ENCODE measurements at places on chromosomes 7 and 10.

DNA sequence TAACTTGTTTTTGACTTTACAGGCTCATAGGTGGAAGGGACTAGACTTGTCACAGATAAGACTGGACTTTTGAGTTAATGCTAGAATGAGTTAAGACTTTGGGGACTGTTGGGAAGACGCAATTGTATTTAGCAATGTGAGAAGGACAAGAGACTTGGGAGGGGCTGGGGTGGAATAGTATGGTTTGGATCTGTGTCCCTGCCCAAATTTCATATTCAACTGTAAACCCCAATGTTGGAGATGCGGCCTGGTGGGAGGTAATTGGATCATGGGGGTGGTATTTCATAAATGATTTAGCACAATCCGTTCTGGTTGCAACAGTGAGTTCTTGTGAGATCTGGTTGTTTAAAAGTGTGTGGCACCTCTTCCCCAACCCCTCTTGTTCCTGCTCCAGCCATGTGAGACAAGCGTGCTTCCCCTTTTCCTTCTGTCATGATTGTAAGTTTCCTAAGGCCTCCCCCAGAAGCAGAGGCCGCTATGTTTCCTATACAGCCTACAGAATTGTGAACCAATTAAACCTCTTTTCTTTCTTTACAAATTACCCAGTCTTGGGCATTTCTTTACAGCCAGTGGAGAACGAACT, 22.6 kb downstream of the RNF216 start:
- no peak for DNase-seq

GRCh38 chr10:2188371-2188770, 451.0 kb upstream of the ADARB2 start:
- DNase-seq: no peak

DNA sequence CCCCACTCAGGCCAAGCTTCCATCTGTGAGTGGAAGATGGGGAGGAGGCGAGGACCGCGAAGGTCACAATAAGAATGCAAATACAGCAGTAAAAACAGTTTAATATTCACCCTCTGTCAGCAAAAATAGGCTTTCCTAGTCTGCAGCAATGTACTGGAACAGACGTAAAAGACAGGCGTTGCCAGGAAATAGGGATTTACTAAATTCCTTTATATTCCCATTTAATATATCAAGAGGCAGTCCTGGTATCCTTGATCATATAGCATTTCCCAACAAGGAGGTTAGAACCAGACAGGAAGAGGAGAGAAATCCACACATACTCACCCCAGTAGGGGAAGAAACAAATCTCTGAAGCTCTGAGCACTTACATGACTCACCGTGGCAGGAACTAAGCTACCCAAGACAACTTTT, 1054.9 kb upstream of the C7orf33 start:
- no peak for DNase-seq

DNA sequence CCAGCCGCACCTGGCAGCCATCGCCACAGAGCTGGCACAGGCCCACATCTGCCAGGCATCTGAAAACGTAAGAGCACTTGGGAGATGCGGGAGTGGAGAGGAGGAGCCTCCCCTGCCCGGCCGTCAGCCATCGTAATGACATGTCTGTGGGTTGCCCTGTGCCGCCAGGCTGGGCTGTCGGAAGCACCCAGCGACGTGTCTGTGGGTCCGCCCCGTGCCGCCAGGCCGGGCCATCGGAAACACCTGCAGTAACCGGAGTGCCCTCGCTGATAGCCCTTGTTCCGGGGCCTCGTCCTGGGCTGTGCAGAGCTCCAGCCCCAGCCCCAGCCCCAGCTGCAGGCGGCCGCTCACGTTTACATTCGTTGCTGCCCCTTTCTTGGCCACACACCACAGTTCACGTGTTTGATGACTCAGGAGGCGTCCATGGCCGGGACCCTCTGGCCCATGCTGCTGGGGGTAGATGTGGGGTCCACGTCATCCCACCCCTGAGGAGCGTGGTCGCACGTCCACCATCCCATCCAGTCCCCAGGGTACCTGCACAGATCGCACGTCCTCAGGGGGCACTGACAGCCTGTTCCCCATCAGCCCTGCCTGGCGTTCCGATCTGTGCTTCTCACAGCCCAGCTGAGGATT, 30.0 kb upstream of the PRKAR1B start:
- no peak for DNase-seq

DNA sequence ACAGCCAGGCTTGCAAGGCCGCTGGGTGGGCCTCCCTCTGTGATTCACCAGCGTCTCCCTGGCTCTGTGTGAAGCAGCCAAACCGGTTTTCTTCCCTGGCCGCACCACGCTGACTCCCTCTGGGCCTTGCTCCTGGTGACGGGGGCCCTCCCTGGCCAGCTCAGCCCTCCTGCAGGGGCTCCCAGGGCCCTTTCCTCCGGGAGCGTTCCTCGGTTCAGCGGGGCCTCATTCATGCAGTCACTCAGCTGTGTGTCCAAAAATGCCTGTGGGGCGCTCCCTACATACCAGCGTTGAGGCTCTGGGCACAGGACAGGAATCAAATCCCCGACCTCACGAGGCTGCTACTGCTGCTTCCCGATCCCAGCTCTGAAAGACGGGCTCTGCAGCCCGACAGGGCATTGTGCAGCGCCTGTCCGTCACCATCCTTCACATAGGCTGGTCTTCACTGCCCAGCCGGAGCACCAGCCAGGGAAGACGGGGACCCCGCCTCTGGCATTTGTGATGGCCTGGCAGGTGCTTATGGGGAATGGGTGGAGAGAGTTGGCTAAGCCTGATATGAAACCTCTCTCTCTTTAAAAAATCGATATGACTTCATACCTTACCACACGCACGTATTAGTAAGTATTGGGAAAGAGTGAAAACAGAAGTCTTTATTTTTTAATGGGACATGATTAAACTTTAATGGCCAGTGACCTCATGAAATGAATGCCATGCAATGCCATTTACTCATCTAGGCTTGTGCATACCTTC, 110.0 kb upstream of the SHH start:
- DNase-seq: no peak

GRCh38 chr7:154505362-154505761, 453.2 kb downstream of the DPP6 start:
- DNase-seq: no peak

DNA sequence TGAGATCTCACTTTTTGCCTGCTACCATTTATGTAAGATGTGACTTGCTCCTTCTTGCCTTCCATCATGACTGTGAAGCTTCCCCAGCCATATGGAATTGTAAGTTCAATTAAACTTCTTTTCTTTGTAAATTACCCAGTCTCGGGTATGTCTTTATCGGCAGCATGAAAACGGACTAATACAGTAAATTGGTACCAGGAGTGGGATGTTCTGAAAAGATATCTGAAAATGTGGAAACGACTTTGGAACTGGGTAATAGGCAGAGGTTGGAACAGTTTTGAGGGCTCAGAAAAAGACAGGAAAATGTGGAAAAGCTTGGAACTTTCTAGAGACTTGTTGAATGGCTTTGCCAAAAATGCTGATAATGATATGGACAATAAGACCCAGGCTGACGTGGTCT, 10.6 kb upstream of the GARIN1A start:
- DNase-seq: no peak

DNA sequence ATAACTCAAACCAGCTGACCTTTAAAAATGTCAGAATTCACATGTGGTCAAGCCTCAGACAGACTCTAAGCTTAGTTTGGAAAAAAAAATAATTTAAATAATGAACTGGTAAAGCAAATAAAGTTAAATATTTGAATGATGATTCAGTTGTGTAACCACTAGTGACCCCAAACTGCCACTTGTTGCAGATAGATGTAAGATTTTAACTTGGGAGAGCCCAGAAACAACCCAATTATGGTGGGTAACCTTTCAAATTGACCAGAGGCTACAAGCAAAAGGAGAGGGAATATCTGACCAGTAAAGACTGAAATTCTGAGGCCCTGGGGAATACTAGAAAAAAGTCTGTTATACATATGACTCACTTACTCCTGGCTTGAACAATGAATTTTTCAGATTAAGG, 268.1 kb downstream of the HPSE2 start:
- DNase-seq: no peak

DNA sequence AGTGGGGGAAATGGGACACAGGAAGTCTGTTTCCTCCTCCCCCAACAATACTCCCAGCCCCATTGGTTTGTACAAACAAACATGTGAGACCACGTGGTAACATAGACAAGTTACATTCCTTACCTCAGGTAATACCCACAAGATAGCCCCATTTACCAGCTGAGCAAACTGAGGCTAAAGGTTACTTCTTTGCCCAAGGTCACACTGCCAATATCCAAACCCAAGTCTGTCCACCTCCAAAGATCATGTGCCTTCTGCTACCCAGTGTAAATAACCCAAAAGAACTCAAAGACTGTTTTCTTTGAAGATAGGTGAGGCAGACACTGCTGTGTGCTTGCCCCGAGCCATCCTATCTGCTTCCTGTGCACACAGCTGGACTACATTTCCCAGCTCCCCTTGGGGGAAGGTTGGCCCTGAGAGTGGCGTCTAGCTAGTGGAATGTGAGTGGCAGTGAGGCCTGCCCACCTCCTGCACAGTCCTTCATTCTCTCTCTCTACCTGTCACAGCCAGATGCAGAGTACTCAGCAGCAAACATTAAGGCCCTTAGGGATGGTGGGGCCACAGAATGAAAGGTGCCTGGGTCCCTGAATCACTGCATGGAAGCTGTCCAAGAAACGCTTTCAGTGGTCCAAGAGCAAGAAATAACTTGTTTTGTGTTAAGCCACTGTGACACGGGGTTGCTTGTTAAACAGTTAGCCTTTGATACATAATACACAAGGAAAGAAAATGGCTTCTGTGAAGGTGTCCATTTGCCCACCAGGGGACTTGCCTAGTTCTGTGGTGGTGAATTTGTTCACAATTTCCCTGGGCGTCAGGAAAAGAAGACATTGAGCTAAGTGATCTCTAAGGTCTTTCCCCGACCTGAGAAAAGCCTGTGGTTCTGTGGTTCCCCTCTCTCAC, 257.7 kb upstream of the NFE2L3 start:
- DNase-seq: no peak

- no peak for DNase-seq
Measured at GRCh38 chr7:114997487-114998404, 75.9 kb downstream of the MDFIC start.

DNA sequence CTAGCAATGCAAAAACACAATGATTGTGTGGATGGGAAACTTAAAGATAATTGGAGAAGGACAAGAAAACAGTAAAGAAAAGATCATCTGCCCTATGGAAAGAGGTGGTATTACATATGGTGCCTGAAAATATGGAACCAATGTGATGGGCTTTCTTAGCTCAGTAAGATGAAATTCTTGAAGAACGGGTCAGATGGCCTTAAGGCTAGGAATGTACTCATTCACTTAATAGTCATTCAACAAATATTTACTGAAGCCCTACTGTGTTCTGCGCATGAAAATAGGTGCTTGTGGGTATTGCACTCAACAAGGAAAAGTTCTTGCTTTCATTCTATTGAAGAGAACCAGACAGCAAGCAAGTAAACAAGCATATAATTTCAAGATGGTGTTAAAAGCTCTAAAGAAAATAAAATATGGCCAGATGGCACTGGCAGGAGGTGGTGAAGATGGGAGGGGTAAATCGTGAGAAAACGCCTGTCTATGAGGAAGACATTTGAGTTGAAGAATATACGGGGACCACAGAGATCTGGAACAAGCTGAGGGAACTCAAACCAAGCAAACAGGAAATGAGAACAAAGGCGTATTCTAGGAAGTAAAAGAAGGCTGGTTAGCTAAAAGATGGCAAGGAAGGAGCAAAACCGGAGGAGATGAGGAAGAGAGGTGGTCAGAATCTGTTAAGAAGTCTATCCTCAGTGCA, 179.7 kb downstream of the ANK3 start:
- no peak for DNase-seq

DNA sequence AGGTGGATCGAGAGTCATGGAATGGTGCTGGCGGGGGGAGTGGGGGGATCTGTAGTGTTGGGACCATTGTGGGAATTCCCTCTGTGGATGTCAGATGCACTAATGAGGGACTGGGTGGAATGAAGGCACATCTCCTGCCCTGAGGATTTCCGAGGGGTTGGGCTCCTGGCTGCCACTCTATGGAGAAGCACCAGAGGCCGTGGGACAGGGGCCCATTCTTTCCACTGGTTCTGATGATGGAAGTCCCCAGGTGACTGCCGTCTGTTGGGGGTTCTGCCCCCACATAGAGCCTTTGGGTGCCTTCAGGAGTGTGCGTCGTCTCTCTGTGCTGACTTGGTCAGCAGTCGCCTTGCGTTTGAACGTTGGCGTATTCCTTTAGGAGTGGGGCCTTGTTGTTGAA, 202.9 kb downstream of the GLRX3 start:
- DNase-seq: no peak

GRCh38 chr10:47359626-47360418, 11.7 kb downstream of the RBP3 start:
- DNase-seq: no peak
